Left ventricle myocardium inferior (tissue), 1 donor: ENCODE measurements at places on chromosomes 5 and 9.

- DNase-seq = no peak
Observed at GRCh38 chr5:137595396-137596079, 96.4 kb upstream of the SPOCK1 start.

- DNase-seq = no peak
Observed at GRCh38 chr9:127305838-127306226, 41.3 kb downstream of the GARNL3 start.

- DNase-seq = no peak
Observed at GRCh38 chr9:120344230-120344629, 235.7 kb downstream of the CDK5RAP2 start.

- DNase-seq = no peak
Observed at GRCh38 chr9:124758061-124758460, 13.1 kb downstream of the NR6A1 start.
